H54 (cell line): ENCODE measurements at places on chromosomes 4 and X.

- no peak for DNase-seq
Observed at GRCh38 chr4:110364911-110365520, 110.9 kb upstream of the ENPEP start.

DNA sequence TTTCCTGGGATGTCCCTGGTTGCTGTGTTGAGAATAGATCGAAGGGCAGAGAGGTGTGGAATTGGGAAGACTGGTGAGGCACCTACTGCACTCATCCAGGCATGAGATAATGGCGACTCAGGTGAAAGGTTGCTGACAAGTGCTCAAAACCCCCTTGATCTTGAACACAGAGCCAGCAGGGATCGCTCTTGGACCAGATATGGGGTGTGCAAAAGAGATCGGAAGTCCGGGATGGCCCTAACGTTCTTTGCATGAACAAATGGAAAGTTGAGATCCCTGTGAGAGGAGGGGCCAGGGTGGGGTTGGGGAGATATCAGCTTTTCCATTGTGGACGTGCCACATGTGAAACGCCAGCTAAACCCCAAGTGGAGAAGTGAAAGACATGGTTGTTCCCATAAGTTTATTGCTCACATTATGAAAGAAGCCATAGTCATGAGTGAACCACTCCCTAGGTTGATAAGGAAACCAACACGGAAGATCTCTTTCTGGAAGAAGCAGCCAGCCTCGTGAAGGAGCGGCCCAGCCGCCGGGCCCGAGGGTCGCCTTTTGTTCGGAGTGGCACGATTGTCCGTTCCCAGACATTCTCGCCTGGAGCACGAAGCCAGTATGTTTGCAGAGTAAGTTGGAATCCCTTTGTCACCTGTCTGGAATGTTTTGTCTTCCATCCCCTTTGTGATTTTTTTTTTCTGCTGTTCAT is 22.6 kb upstream of the CLCN4 start:
- DNase-seq = no peak

DNA sequence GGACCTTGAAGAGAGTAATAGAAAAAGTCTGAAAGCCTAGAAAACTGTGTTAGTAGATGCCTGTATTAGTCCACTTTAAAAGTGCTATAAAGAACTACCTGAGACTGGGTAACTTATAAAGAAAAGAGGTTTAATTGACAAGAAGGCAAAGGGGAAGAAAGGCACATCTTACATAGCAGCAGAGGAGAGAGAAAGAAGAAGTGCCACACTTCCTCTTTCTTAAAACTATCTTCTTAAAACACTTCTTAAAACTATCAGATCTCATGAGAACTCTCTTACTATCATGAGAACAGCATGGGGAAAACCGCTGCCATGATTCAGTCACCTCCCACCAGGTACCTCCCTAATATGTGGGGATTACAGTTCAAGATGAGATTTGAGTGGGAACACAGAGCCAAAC is 18.8 kb upstream of the COL25A1 start:
- DNase-seq = no peak

GRCh38 chr4:150591904-150592303 is 10.0 kb downstream of the MAB21L2 start:
- no peak for DNase-seq

- no peak for DNase-seq
Observed at GRCh38 chr4:11298451-11298850, 130.2 kb downstream of the HS3ST1 start.

DNA sequence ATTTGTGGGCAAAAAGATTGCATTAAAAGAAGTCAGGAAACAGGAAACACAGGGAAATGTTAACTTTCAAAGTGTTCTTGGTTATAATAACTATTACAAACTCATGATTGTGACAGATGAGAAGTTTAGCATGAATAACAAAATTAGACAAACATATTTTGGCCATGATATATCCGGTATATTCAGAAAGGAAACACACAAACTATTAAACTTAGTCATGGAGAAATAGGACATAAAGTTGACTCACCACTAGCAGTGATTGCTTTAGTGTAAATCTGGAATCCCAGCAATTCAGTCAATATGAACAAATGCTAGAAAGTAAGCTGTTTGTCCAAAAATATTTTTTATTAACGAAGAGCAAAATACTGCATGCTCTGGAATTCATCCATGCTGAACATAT is 1299.9 kb downstream of the C4orf33 start:
- DNase-seq = peak; percentile 7

DNA sequence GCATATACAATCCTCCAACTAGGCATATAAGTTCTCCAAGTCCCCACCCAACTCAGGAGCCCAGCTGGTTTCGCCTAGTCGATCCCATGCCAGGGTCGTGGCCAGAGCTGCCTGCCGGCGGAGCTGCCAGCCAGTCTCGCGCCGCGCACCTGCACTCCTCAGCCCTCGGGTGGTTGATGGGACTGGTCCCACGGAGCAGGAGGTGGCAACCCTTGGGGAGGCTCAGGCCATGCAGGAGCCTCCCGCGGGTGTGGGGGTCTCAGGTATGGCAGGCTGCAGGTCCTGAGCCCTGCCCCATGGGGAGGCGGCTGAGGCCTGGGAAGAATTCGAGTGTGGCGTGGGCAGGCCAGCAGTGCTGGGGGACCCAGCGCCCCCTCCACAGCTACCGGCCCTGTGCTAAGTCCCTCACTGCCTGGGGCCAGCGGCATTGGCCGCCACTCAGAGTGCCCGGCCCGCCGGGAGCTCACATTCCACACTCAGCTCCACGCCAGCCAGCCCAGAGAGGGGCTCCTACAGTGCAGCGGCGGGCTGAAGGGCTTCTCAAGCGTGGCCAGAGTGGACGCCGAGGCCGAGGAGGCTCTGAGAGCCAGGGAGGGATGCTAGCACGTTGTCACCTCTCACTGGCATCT is 1086.4 kb upstream of the PCDH10 start:
- DNase-seq = no peak

DNA sequence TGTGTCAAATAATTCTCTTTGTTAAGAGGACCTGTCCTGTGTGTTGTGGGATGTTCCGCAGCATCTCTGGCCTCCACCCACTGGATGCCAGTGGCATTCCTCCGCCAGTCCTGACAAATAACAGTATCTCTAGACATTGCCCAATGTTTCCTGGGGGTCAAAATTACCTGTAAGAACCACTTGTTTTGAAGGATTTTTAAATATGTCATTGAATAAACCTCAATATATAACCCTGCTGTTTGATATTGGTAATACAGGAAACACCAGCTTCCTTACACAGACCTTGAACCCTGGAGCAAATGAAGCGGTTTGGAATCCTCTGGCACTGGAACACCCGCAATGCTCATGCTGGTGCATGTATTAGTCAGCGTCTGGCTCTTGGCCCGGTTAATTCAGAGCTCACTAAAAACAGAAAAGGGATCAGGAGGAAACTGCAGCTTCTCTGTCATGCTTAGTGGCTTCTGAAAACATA is 101.3 kb downstream of the TBL1X start:
- peak; percentile 5 for DNase-seq

DNA sequence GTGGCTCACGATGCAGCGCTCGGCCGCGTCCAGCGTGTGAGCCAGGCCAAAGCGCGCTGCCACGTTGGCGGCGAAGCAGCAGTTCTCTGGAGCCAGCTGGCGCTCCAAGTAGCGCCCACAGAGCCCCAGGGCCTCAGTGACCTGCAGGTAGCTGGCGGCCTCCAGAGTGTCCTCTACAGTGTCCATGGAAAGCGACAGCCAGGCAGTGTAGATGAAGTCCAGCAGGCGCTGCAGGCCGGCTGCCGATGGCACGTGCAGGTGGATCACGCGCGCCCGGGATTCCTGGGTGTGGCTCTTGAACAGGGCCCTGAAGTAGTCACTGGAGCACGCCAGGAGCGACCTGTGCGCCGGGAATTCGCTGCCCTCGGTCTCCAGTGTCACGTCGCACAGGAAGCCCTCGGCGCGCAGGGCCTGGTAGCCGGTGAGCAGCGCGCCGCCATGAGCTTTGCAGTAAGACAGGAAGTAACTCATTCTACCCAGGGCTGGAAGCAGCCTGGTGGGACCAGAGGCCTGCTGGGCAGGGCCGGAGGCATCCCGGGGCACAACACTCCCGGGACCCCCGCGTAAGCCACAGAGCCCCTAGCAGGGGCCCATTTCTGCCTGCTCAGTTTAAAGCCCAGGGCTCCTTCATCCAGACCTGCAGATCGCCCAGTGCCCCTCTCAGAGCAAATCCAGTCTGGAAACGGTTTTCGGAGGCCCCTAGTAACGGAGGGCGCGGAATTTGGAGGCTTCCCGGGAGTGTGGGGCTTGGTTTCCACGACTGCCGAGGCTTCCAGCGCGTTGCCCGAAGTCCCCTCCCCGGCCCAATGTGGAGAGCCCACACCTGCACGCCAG is 595 bp downstream of the KLHL34 start:
- DNase-seq = no peak

DNA sequence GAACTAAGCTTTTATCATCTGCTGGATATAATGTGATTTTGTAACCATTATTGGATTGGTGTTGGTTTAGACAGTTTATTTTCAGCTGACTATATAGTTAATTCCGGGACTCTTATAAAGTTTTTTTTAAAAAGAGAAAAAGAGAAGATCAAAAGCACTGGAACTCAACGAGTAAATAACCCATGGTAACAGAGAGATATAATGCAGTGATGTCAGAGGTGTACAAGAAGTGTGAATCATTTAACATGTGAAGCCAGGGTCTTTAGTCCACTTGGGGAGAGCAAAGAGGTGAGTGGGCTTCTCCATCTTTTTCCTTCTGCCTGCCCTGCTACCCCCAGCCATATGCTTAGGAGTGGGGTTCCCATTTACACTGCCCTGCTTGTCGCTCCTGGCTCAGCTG is 3.2 kb downstream of the TMEM165 start:
- no peak for DNase-seq

GRCh38 chr4:141417387-141417786 is 196.7 kb downstream of the ZNF330 start:
- no peak for DNase-seq
